Activated B cell treated with CpG ODN at 0.5 μM for 24 hours (primary cell): ENCODE measurements at places on chromosomes 16 and 17.

GRCh38 chr16:2825906-2826305 lies 4.2 kb upstream of the ZG16B start:
- no peak overlapping the region for H3K27ac ChIP-seq
- no peak overlapping the region for H3K4me3 ChIP-seq
- no peak for DNase-seq
- no peaks in the 10 kb centered on the region for H3K36me3 ChIP-seq
- H3K4me1 ChIP-seq, result no peaks in the 10 kb centered on the region

DNA sequence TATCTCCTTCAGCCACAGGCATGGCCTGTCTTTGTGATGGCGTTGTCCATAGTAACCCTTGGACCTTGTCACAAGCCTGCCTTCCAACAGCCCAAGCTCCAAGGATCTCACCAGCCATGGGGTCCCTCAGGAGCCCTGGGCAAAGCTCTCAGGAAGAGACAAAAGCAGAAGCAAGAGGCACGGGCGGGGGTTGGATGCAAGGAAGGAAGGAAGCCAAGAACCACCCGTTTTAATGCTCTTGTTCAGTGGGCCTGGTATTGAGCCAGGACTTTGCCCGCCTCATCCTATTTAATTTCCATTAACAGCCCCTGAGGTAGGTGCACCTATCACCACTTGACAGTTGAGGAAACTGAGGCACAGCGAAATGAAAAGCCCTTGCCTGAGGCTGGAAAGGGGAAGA lies 32.3 kb upstream of the GOSR2 start:
- no peaks in the 10 kb centered on the region for H3K4me1 ChIP-seq
- H3K27me3 ChIP-seq, result peaks cover 25% of the 10 kb centered on the region
- H3K4me3 ChIP-seq, result no peak overlapping the region
- DNase-seq, result no peak

- H3K36me3 ChIP-seq, result no peaks in the 10 kb centered on the region
- DNase-seq, result no peak
- no peaks in the 10 kb centered on the region for H3K4me1 ChIP-seq
- no peak overlapping the region for H3K27ac ChIP-seq
These were observed 118.4 kb upstream of the HSBP1 start for GRCh38 chr16:83689385-83689831.

GRCh38 chr16:47057630-47057993 lies 84.1 kb upstream of the DNAJA2 start:
- no peak for DNase-seq
- H3K27me3 ChIP-seq, result no peaks in the 10 kb centered on the region
- no peak overlapping the region for H3K27ac ChIP-seq
- no peaks in the 10 kb centered on the region for H3K4me1 ChIP-seq

DNA sequence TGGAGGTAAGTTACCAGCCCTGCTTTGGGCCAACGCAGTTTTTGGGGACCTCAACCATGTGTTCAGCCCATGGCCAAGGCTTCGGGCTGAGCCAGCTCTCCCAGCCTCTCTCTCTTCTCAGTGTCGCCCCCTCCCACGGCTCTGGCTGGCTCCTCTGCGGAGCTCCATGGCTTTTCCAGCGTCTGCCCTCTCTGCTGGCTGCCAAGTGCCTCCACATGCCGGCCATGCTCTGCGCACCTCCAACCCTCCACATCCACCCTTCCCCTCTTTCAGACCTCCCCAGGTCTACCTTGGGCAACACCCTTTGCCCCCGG lies 23.2 kb downstream of the COTL1 start:
- peaks cover 86% of the 10 kb centered on the region for H3K4me1 ChIP-seq
- H3K4me3 ChIP-seq, result peak overlapping the region; percentile 91
- peaks cover 55% of the 10 kb centered on the region for H3K36me3 ChIP-seq
- peak overlapping the region; percentile 91 for H3K27ac ChIP-seq

GRCh38 chr17:55326030-55326429 lies 61.3 kb downstream of the HLF start:
- no peak overlapping the region for H3K27ac ChIP-seq
- no peaks in the 10 kb centered on the region for H3K4me1 ChIP-seq
- H3K4me3 ChIP-seq, result no peak overlapping the region
- DNase-seq, result no peak

- no peak overlapping the region for H3K27ac ChIP-seq
- H3K27me3 ChIP-seq, result no peaks in the 10 kb centered on the region
- no peak overlapping the region for H3K4me3 ChIP-seq
- peaks cover 13% of the 10 kb centered on the region for H3K36me3 ChIP-seq
These were observed 34.3 kb downstream of the ABR start for GRCh38 chr17:1145311-1145986.
